Non-pigmented ciliary epithelial cell (primary cell): ENCODE measurements at places on chromosomes 5 and 9.

- no peak for DNase-seq
Measured at GRCh38 chr9:14179449-14179848, 134.5 kb downstream of the NFIB start.

- no peak for DNase-seq
Measured at GRCh38 chr9:15942831-15943424, 390.1 kb downstream of the CCDC171 start.

DNA sequence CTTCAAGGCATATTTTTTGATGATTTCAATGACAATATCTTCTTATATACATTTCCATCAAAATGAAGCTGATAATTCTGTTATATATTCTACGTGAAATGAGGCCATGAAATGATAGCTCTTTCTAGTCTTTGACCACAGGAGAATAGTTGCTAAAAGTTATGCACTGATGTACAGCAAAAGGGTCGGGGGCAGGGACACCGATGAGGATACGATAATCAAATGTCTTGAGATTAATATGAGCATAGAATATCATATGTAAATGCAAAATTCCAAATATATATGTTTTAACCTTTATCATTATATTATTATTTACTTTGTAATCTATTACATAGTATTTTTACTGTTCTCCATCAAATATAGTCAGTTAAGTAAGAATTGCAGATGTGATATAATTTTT, 264.8 kb downstream of the KIAA0825 start:
- no peak for DNase-seq

DNA sequence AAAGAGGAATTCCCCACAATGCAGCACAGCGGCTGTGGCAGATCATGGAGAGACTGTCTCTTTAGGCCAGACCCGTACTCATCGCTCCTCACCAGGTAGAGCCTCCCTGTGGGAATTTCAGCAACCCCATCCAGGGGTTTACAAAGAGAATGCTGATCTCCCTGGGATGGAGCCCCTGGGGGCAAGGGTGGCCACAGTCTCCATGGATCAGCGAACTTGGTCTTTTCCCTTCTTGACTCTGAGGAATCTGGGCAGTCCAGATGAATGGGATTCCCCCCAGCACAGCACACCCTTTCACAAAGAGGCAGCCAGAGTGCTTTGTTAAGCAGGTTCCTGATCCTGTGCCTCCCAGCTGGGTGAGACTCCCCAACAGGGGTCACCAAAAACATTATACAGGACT, 108.7 kb upstream of the RGMB start:
- no peak for DNase-seq

DNA sequence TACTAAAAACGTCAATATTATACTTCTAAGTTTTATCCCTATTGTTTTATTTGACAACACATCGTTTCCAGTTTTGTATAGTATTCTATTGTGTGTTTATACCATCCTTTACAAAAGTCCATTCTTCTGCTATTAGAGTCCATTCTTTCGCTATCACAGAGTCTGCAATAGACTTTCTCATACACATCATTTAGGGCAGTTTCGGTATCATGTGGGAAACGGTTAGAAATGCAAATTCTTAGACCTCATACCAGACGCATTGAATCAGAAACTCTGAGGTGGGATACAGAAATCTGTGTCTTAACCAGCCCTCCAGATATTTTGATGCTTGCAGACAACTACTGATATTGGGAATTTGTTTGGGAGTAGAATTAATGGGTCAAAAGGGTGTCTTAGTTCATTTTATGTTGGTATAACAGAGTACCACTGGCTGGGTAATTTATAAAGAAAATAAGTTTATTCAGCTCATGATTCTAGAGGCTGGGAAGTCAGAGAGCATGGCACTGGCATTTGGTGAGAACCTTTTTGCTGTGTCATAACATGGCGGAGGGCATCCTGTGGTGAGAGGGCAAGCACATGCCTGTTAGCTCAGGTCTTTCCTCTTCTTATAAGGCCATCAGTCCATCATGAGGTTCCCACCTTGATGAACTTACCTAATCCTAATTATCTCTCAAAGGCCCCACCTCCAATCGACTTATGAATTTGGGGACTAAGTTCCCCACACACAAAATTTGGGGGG, 21.1 kb downstream of the CARTPT start:
- DNase-seq: no peak

DNA sequence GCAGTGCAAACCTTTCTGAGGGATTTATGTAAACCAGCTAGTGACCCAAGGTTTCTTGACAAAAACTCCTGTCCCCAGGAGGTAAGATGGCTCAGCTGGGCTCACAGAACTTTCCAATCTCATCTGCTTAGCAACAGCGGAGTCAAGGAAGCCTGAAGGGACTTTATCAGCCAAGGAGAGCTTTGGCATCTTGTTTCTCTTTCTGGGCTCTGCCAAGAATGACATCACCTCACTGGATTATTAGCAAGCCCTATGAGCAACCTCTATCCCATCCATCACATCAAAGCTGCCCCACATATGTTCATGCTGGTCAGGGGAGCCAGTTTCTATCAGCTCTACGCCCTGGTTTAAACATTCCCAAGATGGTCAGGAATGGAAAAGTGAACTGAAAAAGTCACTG, 461.3 kb downstream of the ENC1 start:
- peak; percentile 76 for DNase-seq

- no peak for DNase-seq
Measured at GRCh38 chr5:144352732-144353317, 182.2 kb downstream of the KCTD16 start.

- no peak for DNase-seq
Measured at GRCh38 chr9:27483576-27483975, 40.5 kb upstream of the IFNK start.

DNA sequence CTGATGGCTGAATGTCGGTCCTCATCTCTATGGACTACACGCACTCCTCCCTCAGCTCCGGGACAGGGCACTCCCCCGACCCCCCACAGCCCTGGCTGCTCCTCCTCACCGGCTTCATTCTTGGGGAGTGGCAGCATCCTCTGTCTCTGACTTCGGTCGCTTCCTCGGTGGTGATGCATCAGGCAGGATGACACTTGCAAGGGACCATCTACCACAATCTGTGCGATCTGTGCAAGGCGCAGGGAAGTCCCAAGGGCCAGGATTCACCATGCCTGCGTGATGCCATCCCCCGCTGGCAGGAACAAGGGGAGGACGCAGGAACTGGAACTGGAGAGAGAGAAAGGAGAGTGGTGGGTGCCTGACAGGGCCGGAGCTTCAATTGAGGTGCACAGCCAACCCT, 2.2 kb upstream of the CACNA1B start:
- DNase-seq: no peak

DNA sequence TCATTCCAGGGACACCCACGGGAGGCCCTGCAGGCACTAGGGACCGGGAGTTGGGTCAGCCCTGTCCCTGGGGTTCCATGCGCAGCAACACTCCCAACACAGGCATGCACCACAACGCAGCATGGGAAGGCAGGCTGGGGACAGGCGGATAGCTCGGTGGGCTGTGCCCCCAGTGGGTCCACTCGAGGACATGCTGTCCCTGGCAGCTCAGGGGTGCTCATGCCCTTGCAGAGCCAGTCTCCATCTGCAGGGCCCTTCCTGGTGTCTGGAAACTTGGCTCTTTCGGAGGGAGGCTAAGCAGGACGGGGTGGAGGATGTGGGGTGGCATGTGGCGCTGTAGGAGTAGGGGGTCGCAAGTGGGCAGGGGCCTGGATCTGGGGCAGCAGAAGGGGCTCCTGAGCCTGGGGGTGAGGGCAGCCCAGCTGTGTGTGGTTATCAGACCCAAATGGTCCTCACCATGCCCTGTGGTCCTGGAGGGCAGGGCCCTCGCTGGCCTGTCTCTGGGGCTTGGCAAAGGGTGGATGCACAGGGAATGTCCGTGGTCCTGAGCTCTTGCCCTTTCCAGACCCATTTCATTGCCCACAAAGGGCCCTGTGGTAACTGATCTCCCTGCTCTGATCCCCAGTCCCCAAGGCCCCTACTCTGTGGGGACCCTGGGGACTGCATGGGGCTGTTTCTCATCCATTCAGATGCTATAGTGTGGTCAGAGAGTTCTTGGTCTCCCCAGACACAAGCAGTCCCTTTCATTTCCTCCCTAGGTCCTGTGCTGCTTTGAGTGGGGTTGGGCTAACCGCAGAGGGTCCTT, 90.3 kb upstream of the PHYKPL start:
- no peak for DNase-seq

DNA sequence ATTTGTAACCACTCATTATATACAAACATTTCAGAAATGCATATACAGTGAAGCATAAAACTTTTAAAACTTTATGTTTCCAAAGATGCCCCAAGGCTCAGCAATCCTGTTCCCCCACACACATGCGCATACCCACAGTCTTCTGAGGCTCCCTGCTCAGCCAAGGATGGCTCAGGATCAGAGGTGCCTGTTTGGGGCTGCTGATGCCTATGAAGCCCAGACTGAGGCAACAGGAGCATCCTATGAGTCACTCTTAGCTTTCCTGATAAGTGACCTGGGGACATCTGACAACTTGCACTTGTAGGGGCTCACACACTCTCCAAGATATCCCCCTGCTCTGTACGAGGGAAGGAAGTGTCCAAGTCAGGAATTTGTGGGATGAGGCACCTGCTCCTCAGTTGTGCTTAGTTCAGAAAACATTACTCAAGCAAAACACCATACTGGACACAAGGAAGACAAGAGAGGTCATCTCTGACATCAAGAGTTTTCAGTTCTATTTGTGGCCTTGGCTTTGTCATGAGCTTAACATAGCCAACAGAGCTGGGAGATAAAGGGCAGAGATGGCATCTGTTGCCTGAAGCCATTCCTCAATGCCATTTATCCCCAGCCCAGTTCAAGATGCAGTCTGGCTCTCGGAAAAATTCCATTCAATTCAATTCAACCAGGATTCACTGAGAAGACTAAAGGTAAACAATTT, 62.3 kb downstream of the NIPSNAP3B start:
- no peak for DNase-seq

DNA sequence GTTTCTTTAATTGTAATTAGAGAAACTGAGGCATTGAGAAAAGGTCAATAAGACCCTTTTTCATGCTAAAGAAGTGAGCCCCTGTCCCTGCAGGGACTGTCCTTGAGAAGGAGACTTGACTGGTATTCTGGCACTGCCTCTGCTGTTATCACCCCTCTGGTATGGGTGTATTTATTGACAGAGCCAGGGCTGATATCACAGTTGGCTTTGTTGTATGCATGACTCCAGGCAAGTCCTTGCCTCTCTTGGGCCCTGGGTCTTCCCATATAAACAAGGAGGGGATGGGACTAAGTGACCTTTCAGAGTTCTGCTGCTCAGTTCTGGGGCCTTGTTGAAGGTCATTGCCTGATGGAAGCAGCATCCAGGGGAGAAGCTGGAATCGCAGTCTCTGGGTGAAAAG, 71.8 kb upstream of the PPARGC1B start:
- no peak for DNase-seq

- DNase-seq: no peak
Measured at GRCh38 chr5:105828821-105829220, 1841.9 kb downstream of the EFNA5 start.

DNA sequence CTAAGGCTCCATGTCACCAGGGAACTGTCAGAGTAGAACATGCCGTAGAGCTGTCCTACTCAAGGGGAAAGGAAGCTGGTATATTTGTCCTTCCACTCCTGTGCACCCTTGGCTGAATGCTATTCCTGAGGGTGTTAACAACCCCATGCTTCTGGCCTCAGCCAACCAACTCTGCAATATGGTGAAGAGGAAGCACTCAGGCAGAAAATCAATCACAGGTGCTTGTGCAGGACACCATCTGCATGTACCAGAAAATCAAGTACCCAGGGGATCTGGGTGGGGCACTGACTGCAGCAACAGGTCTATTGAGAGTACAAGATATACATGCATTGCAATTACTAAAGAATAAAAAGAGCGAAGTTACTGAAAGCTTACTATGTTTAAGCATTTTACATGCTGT, 51.4 kb upstream of the NEK6 start:
- DNase-seq: no peak

DNA sequence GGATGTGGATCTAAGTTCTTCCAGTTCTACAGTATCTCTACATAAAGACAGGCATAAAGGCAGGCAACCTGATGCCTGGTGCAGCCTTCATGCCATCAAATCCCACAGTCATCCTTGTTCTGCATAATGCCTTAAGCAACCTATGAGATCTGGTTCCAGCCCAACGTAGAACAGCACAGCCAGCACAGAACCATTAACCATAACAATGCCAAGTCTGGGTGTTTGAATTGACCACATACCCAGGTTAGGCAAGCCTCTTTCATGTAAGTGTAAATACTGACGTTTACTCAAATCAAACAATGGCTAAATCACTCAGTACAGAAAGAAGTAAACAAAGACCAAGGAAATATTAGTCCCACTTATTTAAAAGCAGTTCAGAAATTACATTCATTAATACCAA, 195.0 kb downstream of the ADAMTSL1 start:
- DNase-seq: no peak

GRCh38 chr5:67215519-67216471, 19.2 kb upstream of the CD180 start:
- DNase-seq: no peak

GRCh38 chr5:148976569-148977381, 86.1 kb downstream of the SH3TC2 start:
- no peak for DNase-seq

GRCh38 chr9:135670721-135671590, 7.8 kb downstream of the LCN9 start:
- no peak for DNase-seq

DNA sequence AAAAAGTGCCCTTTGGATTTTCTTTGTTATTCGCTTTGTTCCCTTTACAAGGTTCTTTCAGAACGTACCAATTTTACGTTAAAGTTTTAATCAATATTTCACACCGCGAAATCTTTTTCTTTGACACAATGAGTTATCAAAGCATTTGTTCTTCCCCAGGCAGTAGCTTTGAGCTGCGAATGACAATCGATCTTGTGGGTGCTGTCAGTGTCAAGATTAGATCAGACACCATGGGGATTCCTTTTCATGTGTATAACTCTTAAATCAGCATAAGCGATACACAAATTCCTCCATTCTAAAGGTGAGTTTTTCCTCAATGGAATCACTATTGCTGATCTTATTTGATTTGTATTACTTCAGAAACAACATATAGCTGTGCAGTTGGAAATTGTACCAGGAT, 145.5 kb downstream of the ST8SIA4 start:
- no peak for DNase-seq

- DNase-seq: peak; percentile 10
Measured at GRCh38 chr5:77358255-77359205, 133.6 kb downstream of the WDR41 start.

DNA sequence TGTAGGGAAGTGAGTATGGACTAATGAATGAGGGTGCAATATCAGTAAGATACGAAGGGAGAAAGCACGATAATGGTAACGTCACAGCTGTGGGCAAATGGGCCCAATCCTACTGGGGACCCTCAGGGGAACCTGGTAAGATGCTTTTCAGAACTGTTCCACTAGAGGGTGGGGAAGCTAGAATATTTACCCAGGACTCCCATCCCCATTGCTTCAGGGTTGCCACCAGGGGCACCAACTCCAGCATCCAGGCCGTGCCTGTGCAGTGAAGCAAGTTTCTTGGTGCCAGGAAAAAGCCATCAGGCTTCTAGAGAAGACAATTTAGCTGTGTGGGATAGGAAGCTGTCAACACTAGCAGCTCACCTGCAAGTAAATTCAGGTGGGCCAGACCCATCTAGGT, 409.3 kb downstream of the AGTPBP1 start:
- no peak for DNase-seq

GRCh38 chr9:87812375-87813118, 70.1 kb upstream of the SPATA31E1 start:
- peak; percentile 64 for DNase-seq
